CD4-positive, alpha-beta T cell treated with Interleukin-21 for 1 hour (primary cell): ENCODE measurements at places on chromosomes 5 and 9.

GRCh38 chr9:5435912-5436311 is 1.8 kb downstream of the PLGRKT start:
- DNase-seq: no peak

DNA sequence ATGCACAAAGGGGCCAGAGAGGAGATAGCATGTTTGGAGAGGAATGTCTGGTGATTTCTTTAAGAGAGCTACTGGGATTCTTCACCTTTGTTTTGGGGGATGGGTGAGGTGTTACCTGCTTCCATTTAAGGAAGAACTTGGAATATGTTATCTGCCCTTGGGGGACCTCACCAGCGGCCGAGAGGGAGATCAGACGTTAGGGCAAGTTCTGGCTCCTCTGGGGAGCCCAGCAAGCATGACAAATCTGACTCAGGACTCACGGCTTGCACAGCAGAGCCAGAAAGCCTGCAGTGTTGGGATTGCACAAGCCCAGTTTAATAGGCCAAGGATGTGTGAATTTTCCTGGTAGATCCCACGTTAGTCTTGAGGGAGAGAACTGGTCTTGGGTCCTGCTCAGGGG is 40.3 kb downstream of the SLC28A3 start:
- no peak for DNase-seq

GRCh38 chr9:108859459-108860114 is 2.5 kb upstream of the ACTL7A start:
- no peak for DNase-seq

DNA sequence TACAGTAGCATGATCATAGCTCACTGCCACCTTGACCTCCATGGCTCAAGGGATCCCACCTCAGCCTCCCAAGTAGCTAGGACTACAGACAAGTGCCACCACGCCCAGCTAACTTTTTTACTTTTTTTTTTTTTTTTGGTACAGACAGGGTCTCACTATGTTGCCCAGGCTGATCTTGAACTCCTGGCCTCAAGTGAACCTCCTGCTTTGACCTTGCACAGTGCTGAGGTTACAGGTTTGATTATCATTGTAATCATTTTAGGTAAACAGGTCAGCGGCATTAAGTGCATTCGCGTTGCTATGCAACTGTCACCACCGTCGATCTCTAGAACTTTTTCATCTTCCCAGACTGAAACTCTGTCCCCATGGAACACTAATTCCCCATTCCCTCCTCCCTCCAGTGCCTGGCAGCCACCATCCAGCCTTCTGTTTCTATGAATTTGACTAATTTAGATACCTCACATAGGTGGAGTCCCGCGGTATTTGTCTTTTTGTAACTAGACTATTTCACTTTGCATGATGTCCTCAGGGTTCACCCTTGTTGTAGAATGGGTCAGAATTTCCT is 5.8 kb upstream of the CARD19 start:
- DNase-seq: no peak

DNA sequence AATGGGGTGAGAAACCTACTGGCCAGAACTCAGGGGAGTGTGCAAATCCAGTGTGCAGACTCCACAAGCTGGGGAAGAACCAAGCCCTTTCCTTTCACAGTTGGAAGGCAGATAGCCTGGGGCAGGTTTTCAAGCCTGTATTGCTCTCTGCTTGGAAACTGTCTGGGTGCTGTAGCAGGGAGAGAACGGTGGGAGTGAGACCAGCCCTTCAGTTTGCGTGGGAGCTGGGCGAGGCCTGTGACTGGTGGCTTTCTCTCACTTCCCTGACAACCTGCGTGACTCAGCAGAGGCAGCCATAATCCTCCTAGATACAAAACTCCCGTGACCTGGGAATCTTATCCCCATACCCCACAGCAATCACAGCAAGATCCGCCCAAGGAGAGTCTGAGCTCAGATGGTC is 44.9 kb upstream of the SNCAIP start:
- no peak for DNase-seq

- DNase-seq: peak; percentile 45
These were observed 1.5 kb upstream of the RFX3 start for GRCh38 chr9:3526997-3527940.
